Activated T-cell treated with anti-CD3 and anti-CD28 coated beads for 1 hour (primary cell): ENCODE measurements at places on chromosomes 6 and 20.

DNA sequence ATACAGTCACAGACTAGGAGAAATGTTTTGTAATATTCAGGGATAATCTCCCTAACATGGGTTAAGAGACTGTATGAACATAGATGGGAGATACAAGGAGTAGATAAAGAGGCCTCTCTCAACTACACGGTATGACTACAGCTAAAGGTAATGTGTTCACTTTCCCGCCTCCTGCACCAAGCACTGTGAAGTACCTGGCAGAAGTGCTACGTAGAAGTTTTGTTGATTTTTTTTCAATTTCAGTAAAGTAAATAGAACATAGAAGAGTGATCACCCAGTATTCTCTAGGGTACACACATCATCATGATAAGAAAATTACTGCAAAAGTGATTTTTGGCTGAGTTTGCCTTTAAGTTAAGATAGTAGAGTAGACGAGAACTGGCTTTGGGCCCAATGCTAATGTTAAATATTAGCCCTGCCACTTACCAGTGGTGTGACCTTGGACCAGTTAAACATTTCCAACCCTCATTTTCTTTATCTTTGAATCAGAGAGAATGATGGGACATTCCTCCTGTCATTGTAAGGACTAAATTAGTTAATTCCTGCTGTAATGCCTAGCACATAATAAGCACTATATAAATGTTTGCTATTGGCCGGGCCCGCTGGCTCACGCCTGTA lies 183.6 kb downstream of the COL9A1 start:
- no peak for DNase-seq

GRCh38 chr20:44736170-44737021 lies 9.3 kb upstream of the KCNK15 start:
- DNase-seq: no peak

GRCh38 chr6:105251689-105252088 lies 71.9 kb upstream of the POPDC3 start:
- DNase-seq: no peak

GRCh38 chr6:49618257-49618656 lies 18.4 kb downstream of the RHAG start:
- DNase-seq: no peak

DNA sequence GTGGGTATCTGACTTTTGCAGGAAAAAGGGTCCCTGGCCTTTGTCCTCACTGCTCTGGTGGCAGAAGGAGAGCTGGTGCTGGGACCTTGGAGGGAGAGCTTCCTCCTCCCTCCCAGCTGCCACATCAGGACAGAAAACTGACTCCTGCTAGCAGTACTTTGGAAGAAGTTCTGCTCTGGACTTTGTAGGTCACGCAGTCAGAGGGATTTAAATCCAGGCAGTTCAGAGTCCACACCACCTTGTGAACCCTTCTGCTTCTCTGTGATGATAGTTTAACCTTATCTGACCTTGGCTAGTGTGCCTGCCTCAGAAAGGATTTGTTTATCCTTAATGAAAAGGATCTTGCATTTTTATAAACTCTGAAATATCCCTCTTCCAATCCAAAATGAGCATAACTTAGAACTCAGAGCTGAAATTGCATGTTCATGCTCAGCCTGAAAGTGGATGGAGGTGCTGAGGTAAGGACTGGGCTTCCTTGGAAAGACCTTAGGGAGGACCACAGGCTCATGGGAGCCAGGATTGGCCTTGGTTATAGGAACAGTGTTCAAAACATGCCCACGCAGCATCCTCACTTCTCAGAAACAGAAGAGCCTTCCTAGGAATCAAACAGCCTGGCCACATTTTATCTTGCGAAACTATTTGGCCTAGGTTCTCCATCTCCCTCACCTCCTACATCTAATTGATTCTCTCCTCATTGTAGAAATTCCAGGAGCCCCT lies 123.9 kb upstream of the SASH1 start:
- no peak for DNase-seq
